ENCODE measurements at places on chromosomes 12 and 14.

DNA sequence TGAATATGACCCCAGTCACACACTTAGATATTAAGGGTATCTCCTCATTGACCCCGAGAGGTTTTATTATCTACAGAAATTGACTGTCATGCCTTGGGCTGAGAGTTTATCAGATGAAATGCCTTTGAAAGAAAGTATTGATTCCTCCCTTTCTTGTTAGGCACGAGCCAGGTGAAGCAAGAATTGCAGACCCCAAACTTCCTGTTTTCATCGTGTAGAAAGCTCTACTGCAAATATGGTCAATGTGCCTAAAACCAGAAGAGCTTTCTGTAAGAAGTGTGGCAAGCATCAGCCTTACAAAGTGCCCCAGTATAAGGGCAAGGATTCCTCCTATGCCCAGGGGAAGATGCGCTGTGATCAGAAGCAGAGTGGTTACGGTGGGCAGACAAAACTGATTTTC, 143.9 kb upstream of the FUT8 start:
- DNase-seq = no peak

DNA sequence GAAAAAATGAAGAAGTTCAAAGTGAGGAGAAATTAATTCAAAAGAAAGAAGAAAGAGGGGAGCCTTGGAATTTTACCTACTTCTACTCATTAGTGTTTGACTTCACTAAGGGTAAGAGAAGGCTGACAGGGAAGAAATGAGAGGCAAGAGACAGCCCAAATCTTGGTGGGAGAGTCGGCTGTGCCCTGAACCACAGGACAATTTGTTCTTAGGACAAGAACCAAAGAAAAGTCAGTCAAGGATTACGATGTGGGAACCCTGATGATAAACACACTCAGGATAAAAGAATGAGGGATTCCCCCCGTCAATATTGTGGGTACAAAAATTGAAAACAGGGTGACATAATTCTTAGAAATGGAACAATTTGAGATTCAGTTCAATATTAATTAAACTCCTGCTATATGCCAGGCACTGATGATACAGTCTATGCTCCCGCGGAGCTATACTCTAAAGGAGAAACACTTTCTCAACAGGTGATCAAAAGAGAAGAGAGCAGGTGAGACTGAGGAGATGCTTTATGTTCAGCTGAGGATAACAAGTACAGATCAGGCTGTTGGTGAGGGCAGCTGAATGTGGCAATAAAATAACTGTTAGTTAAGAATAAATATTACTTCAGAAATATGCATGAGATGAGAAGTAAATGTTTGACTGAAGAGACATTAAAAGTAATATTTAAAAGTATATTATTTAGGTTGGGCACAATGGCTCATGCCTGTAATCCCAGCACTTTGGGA, 175.4 kb downstream of the SLC25A21 start:
- no peak for DNase-seq

DNA sequence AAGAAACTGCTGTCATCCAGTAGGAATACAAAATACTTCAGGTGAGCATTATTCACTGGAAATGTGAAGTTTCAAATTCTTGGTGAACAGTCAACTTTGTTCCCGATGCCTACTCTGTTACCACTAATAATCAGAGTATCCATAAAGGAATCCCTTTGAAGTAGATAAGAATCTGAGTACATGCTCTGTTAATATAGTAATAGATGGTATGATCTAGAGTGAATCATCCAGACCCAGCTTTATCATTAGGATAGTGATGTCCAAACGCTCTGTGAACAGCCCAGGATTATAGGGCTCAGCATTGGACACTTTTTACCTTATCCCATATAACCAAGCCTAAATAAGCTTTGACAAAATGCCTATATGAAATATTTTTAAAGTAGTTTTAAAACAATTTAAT, 33.3 kb downstream of the PPP2R3C start:
- no peak for DNase-seq

DNA sequence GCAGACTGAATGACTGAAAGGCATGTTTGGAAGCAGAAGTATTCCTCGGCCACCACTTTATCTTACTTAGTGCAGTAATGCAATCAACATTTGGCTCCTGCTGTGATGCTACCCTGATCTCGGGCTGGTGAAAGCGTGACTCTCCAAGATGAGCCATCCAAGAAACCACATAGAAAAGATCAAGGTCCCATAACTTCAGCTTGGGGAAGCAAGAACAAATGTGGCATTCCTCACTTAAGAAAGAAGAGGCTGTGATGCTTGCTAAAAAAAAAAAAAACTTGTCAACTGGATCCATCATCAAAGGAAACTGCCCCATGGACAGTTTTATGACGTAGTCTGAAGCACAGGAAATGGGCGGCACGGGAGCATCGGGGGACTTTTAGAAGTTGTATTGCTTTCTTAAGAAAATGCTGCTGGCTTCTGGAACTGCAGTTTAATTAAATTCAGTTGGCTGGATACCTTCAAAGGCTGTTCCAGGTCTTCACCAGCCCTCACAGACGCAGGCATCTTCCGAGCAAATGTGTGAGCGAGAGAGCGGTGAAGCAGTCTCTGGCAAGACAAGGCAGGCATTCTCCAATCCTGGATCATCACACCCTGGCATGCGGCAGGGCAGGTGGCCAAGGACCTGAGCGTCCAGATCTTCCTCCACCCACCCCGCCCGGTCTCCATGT, 38.2 kb upstream of the MAP1LC3B2 start:
- DNase-seq = no peak

GRCh38 chr14:64220466-64220865, 73.7 kb downstream of the ESR2 start:
- DNase-seq = no peak

GRCh38 chr12:57837864-57838562, 8.5 kb downstream of the CTDSP2 start:
- no peak for DNase-seq

GRCh38 chr12:119850330-119850729, 26.8 kb downstream of the CIT start:
- DNase-seq = no peak

- no peak for DNase-seq
These were observed 678 bp downstream of the ZBTB25 start for GRCh38 chr14:64502887-64503433.

DNA sequence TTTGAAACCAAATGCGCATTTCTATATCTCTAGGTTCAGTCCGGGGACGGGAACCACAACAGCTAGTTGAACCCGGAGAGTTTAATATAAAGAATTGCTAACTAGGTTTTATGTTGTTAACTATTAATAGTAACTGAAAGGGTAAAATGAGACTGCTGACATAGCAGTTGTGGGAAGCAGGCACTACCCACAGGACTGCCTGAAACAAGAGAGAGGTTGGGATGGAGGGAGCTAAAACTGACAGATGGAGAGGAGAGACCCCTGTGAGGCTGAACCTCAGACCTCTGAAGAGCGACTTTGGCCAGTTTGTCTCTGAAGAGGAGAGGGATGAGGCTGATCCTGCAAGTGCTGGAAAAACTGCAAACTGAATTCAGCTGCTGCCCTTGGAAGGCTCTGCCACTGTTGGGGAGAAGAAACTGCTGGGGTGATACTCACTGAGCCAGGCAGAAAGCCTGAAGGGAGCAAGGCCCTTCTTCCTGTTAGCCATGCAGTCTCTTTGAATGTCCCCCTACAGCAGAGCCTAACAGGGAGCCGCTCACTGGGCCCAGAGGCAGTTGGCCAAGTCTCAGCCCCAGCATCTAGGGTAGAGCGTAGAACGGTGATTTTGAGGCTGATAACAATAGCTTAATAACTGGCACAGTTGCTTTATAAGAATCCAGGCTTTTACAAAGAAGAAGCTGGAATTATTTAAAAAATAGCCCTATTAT, 172.2 kb downstream of the NPAS3 start:
- no peak for DNase-seq

DNA sequence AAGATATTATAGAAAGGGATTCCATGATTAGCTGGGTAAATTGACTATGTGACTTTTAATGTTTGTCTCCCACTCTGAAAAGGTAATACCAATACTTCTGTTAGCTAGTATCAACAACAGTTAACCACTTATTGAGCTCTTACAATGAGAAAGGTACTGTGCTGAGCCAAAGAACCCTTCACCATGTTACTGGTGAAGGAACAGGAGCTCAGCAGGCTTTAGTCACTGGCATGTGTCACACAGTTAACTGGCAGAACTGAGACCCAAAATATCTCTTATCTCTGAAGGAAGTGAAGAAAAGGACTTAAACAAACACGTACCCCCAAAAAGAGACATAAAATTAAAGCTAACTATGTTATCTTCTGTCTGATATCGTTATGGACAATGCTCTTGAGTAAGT, 170.6 kb downstream of the MED13L start:
- no peak for DNase-seq

DNA sequence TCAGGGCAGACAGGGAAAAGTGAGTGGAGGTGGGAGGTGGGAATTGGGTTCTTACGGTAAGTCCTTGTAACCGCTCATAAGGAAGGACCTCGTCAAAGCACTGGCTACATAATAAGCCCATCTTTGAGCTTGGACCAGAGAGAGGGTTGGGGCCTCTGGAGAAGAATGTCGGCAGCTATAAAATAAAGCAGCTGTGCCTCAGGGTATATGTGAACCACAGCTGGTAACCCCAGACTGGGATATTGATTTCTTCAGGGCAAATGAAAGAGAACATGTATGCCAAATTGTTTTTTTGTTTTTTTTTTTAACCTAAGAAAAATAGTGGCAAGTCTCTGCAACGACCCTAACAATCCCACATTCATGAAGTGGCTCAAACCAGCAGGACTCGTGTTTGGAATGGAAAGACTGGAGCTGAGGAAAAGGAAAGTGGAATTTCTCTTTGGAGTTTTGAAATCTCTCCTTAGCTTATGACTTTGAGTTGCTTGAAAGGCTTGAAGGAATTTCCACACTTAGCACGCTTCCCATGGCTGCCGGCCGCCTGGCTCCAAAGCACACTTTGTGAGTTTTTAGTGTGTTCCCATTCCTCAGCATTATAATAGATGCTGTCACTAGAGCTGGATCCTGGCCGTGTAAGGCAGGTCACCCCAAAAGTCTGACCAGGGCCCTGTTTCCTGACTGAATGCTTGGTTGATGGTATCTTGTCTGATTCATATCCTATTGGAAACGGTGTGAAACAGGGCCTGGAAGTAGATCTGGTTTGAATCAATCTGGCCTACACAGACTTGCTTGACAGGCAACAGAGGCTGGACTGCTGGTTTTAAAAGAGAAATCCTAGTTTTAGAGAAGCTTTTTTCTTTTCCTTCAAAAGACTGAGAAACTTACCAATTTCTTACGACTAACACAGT, 244.7 kb downstream of the MSRB3 start:
- no peak for DNase-seq

DNA sequence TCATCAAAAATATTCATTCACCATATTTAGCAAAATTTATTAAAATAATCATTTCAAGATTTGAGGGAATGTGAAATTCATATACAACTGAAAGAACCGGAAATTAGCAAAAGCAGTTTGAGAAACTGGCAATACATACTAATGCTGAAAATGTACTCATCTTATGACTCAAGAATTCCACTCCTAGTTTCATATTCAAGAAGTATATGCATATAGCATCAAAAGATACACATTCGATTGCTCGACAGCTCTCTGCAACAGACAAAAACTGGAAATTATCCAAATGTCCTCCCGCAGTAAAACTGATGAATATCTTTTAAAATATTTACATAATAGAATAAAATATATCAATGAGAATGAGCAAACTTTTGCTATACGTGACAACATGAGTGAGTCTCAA, 189.2 kb upstream of the MGAT4C start:
- no peak for DNase-seq

GRCh38 chr12:23853640-23854039, 95.8 kb downstream of the SOX5 start:
- no peak for DNase-seq

- no peak for DNase-seq
These were observed 18.1 kb upstream of the PTCSC3 start for GRCh38 chr14:36194663-36195062.

DNA sequence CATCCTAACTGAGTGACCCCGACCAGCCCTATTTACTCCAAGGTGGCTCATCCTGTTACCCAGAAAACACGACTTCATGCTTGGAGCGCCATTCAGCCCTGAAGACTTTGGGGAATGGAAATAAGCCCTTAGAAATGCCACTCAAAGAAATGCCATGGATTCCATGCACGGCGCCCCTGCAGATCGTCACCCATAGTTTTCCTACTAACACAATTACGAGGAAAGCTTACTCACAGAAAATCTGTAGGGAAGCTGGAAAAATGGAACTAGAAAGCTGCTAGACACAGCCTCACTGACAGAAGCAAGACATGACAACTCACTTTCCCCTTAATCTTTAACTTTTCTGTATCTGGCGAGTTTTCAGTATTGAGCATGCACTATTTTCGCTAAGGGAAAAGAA, 19.5 kb downstream of the NUAK1 start:
- DNase-seq = no peak

DNA sequence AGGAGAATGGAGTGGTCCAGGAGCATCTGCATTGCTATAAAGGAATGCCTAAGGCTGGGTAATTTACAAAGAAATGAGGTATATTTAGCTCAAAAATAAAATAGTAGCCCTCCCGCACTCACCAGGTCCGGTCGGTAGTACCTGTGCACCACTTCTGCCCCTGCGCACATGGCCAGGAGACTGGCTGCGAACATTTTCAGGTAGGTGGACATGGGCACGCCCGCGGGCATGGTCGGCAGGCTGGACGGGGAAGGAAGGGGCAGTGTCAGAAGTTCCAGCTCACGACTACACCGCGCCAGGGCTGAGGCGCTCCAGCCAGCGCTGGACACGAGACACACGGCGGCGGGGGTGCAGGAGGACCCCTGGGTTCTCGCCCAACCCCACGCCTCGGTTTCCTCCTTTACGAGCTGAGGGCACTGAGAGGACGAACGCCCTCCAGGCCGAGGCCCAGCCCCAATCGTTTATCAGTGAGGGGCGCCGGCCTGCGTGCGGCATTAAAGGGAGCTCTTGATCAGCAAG, 9.1 kb upstream of the TDG start:
- no peak for DNase-seq

- no peak for DNase-seq
These were observed 9.3 kb downstream of the ST8SIA1 start for GRCh38 chr12:22325218-22325617.

- no peak for DNase-seq
These were observed 77.3 kb downstream of the HELB start for GRCh38 chr12:66379616-66380015.

DNA sequence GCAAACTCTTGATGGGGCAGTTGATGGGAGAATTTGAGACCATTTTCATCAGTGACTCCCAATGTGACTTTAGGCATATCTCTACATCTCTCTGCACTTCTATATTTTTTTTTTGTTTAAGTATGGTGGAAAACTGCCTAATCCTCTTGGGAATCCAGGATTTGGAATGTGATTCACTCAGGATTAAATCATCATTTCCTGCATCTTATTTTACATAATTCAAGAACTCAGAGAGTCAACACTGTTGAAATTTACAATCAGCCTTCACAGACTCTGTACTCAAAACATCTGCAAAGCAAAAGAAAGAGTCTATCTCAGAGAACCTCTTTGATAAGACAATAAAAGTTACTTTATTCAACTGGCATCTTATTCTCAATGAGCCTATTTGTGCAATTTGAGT, 260.7 kb upstream of the NOS1 start:
- DNase-seq = no peak

GRCh38 chr12:10974965-10975364, 11.7 kb downstream of the TAS2R50 start:
- no peak for DNase-seq

- DNase-seq = no peak
These were observed 199.3 kb downstream of the SLC41A2 start for GRCh38 chr12:104758771-104759170.

GRCh38 chr12:54303640-54304039, 2.8 kb upstream of the NFE2 start:
- DNase-seq = no peak
